ENCODE measurements at places on chromosomes 5 and 9. TPM values are rescaled to one million over a fixed set of nuclear protein-coding genes. Genes with fewer than 3 reads are reported as not detected.

Gene NSUN2
- 83.6 TPM for total RNA-seq

Gene SPATA6L
- 13.8 TPM for total RNA-seq

Gene TMEM250
- total RNA-seq = 26.6 TPM

Gene TMEM161B
- total RNA-seq = 66.7 TPM

Gene ALDH1A1
- 0.31 TPM for total RNA-seq

Gene AGXT2
- total RNA-seq = not detected

Gene TLE1
- 63.2 TPM for total RNA-seq

Gene PCDHGB1
- total RNA-seq = 20.3 TPM

Gene SOHLH1
- total RNA-seq = not detected

Gene PLAC8L1
- total RNA-seq = not detected

Gene WNT8A
- not detected for total RNA-seq

Gene LCP2
- total RNA-seq = 1.3 TPM

Gene GEMIN5
- 25.4 TPM for total RNA-seq

Gene COQ4
- total RNA-seq = 43.5 TPM

Gene CTSV
- 0.94 TPM for total RNA-seq

Gene CRB2
- total RNA-seq = 7.2 TPM

Gene PCDHGA1
- 9.1 TPM for total RNA-seq

Gene CTNNAL1
- total RNA-seq = 14.7 TPM

Gene GOLM1
- total RNA-seq = 87.0 TPM

Gene TLE4
- 119 TPM for total RNA-seq

Gene JADE2
- total RNA-seq = 5.6 TPM

Gene AK1
- total RNA-seq = 22.5 TPM

Gene FOXD4L5
- 0.31 TPM for total RNA-seq

Gene F2RL2
- 0.31 TPM for total RNA-seq

Gene CMYA5
- total RNA-seq = 2.5 TPM

Gene UGCG
- total RNA-seq = 78.9 TPM

Gene ELL2
- 42.9 TPM for total RNA-seq

Gene ZNF354C
- total RNA-seq = 52.6 TPM

Gene PCDHGB5
- 41.6 TPM for total RNA-seq

Gene PHF2
- total RNA-seq = 39.8 TPM

Gene CDH9
- total RNA-seq = 14.7 TPM

Gene VCAN
- total RNA-seq = 439 TPM

Gene CSF1R
- 8.8 TPM for total RNA-seq

Gene ESM1
- total RNA-seq = not detected

Gene CBY3
- total RNA-seq = not detected

Gene ADAMTSL1
- 44.1 TPM for total RNA-seq

Gene SELENOP
- 24.4 TPM for total RNA-seq

Gene TEX48
- not detected for total RNA-seq

Gene STXBP1
- total RNA-seq = 165 TPM
